Activated CD4-positive, alpha-beta T cell treated with anti-CD3 and anti-CD28 coated beads, Interleukin-2, amount 10 ng/mL, durations not matched to agents 24 days and 14 days (primary cell): ENCODE measurements at places on chromosomes 4 and X.

GRCh38 chr4:2367626-2368025 lies 50.8 kb downstream of the ZFYVE28 start:
- no peak for DNase-seq

GRCh38 chr4:54645830-54646229 lies 11.9 kb upstream of the KIT start:
- DNase-seq = no peak

DNA sequence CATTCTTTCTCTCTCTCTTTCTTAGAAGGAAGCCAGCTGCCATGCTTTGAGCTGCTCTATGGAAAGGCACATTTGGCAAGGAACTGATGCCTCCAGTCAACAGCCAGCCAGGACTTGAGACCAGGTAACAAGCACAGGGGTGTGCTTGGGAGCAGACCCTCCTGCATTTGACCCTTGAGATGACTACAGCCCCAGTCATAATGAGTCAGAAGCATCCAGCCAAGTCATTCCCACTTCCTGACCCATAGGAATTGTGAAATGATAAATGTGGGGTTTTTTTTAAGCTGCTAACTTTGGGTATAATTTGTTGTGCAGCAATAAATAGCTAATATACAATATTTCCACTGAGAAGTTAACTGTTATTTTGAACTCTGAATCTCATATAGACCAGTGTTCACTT lies 446.9 kb downstream of the GRXCR1 start:
- no peak for DNase-seq

- no peak for DNase-seq
These were observed 47.2 kb downstream of the MAP7D3 start for GRCh38 chrX:136203951-136204350.

GRCh38 chr4:2728221-2728620 lies 27.9 kb downstream of the TNIP2 start:
- no peak for DNase-seq

GRCh38 chrX:56788717-56789122 lies 59.7 kb downstream of the NBDY start:
- DNase-seq = peak; percentile 84

- DNase-seq = no peak
These were observed 2.4 kb downstream of the PCDH7 start for GRCh38 chr4:30722359-30723200.

DNA sequence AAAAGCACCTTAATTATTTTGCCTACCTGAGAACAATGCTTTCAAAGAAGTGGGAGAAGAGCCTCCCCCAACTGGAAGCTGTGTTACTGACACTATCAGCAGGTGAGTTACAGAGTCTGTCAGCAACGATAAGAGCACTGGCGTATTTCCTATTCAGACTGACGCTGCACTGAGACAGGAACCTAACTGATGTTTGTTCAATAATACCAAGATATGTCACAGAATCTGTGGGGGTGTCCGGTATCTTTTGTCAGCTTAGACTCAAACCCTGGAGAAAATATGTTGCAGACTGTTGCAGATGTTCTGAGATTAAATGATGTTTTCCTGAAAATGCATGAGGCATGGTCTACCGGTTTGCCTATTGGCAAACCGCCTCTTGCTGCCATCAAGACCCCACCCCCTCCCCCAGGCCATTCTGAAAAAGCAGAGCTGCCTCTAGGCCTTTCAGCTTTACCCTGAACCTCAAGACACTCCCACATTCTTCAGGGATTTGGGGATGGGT lies 115.2 kb upstream of the KIT start:
- no peak for DNase-seq
